OCI-M1 (cell line): ENCODE measurements at places on chromosomes 6 and 20.

DNA sequence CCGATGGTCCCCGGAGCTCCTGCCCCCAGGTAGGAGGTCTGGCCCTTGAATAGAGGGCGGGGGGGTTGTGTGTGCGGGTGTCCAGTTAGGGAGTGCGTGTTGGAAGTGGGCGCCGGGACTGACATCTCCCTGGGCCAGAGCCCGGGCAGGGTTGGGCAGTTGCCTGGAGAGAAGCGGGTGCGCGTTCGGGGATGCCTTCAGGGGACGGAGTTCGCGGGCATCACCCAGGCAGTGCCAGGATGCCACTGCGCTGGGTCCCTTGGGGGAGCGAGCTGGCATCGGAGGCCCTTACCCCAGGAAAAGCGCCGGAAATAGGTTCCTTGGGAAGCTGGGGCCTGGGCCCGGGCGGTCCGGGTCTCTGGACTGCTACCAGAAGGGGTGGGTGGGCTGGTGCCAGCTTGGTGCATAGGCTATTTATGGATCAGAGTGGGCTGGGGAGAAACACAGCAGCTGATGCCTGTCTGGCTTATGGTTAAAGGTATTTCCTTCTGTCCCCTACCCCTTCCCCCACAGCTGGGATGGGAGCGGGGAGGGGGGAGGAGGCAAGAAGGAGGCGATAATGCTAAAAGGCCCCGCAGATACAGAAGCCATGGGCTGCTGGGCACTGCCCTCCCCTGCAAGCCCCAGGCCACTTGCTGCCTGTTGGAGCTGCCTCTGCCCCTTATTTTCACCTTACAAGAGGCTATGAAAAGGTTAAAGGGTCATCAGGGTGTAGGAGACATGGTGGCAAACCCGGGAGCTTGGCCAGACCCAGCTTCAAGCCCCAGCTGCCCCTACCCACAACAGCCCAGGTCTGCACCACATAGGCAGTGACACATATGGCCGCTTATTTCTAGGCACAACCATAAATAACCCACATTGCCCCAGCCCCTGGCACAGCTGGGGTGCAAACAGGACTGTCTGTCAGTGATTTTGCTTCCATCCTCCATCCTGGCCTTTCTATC lies 638 bp downstream of the PACSIN1 start:
- DNase-seq = no peak

- DNase-seq = no peak
Observed at GRCh38 chr6:106564476-106564875, 64.8 kb downstream of the RTN4IP1 start.

GRCh38 chr6:71199736-71200135 lies 88.9 kb upstream of the OGFRL1 start:
- no peak for DNase-seq

DNA sequence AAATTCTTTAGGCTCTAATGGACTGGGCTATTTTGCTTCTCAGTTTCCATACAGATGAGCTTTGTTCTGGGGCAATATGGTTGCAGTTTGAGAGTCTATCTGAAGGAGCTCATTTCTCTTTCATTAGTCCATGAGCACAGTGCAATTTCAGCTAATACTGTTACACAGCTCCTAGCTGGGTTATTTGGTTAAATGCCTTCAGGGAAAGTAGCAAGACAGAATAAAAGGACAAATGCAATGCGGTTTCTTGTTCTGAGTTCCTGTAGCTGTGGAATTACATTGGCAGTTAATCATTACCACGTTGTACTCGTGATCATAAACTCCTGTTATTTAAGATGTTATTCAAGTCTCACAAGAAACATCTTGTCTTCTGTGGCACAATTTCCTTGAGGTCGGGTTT lies 127.7 kb downstream of the BFSP1 start:
- DNase-seq = no peak

DNA sequence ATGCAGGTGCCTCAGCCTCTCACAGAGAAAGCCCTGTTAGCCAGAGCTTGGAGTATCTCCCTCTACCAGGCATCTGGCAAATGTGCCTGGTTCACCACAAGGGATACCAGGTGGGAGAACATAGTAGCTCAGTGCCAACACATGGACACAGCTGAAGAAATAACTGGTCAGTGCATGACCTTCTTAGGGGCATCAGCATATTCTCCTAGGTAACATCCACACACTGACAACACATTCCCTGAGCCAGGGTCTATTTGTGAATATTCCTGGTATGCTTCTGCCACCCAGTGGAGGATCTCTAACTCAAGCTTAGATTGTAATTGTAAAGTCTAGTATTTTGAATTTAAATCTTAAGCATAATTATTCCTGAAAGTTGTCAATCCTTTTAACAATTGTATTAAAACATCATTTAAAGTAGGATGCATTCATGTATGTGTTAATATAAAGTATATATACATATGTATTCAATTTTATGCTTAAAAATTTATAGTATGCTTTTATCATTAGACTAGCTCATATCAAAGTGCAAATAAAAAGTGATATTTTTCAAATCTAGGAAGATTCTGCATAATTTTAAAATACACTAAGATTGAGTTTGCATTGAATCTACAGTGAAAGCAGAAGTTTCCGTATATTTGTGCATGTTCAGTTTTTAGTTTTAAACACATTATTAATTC lies 45.3 kb upstream of the COL21A1 start:
- peak; percentile 70 for DNase-seq

- no peak for DNase-seq
Observed at GRCh38 chr6:109359248-109359647, 23.0 kb downstream of the CD164 start.

DNA sequence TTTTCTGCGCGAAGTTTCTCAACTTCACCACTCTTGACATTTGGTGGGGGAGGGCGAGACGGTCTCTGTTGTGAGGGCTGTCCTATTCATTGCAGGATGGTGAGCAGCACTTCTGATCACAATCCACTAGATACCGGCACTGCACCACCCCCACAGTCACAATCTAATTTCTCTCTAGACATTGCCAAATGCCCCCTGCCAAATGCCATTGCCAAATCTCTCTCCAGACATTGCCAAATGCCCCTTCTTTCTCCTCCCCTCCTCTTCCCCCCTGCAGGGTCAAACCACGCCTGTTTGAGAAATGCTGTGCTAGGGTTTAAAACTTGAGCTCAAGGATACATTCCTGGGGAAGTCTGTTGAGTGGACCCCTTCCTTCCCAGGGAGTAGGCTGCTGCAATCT lies 603.5 kb upstream of the CDH4 start:
- no peak for DNase-seq

- peak; percentile 86 for DNase-seq
Observed at GRCh38 chr6:113936093-113936934, 34.6 kb downstream of the HDAC2 start.

DNA sequence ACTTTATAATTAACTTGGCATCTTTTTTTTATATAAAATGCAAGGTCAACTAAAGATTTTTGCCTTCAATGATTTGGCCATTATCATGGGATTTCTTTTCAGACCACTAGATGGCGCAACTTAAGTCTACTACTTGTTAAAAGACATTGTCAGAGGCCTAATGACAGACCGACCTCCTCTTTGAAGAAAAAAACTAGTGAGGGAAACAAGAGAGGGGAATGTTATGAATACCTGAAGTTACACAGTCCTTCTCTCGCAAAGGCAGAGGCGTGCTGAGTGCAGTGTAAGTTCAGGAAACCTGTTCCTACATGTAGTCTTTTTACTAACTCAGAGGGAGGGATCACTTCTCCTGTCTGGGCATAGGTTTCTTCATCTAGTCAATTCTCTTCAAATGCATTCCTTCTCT lies 9.3 kb downstream of the TRAPPC3L start:
- peak; percentile 85 for DNase-seq

GRCh38 chr6:80364149-80364548 lies 257.7 kb downstream of the BCKDHB start:
- DNase-seq = no peak

- DNase-seq = no peak
Observed at GRCh38 chr6:66230591-66230990, 523.6 kb upstream of the EYS start.

DNA sequence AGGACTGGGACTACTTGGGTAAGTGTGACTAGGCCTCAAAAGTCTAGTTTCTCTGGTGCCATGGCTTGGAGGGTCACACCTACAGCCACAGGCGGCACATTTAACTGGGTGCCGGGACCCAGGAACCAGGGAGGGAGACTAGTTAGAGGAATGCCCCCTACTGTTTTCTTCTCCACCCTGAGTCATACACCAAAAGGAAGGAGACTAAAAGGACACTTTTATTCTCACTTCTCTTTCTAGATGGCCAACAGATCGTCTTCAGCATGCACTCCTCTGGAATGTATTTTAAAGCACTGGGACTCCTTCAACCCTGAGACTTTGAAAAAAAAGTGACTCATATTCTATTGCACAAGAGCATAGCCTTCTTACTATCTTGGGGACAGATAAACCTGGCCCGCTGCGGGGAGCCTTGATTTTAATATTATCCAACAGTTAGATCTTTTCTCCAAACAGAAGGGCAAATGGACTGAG lies 33.4 kb downstream of the PLN start:
- peak; percentile 80 for DNase-seq

DNA sequence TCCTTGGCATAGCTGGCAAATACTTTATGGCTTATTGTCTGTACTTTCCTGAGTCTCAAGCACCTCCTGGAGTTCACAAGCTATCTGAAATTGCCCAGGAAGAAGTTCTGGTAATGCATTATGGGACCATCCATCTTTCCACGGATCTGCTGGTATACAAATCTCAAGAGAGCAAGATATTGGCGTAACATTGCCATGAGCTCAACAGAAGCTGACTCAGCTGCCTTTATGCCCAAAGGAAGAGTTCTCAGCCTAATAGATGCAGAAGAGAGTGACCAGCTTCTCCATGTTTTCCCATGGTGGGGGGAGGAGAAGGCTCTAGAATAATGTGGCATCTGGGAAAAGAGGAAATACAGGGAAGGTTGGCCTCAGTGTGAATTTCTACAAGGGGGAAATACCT lies 78.7 kb downstream of the UST start:
- DNase-seq = no peak

GRCh38 chr20:63125838-63126601 lies 89.9 kb downstream of the YTHDF1 start:
- DNase-seq = no peak

DNA sequence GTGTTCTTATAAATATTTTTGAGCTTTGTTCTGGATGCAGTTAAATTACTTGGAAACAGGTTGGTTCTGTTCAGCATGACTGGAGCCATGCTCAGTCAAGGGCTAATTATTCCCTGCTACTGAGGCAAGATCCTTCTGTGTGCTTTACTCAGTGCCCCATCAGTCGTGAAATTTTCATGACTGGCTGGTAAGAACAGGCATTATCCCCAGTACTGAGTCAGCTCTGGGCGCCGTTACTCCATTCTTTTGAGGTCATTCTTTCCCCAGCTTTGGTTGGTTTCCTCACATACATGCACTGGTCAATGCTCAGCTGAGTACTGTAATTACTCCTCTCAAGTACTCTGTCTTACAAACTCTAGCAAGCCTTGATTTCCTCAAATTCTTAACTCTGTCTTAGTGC lies 71.3 kb downstream of the CDKAL1 start:
- DNase-seq = no peak

DNA sequence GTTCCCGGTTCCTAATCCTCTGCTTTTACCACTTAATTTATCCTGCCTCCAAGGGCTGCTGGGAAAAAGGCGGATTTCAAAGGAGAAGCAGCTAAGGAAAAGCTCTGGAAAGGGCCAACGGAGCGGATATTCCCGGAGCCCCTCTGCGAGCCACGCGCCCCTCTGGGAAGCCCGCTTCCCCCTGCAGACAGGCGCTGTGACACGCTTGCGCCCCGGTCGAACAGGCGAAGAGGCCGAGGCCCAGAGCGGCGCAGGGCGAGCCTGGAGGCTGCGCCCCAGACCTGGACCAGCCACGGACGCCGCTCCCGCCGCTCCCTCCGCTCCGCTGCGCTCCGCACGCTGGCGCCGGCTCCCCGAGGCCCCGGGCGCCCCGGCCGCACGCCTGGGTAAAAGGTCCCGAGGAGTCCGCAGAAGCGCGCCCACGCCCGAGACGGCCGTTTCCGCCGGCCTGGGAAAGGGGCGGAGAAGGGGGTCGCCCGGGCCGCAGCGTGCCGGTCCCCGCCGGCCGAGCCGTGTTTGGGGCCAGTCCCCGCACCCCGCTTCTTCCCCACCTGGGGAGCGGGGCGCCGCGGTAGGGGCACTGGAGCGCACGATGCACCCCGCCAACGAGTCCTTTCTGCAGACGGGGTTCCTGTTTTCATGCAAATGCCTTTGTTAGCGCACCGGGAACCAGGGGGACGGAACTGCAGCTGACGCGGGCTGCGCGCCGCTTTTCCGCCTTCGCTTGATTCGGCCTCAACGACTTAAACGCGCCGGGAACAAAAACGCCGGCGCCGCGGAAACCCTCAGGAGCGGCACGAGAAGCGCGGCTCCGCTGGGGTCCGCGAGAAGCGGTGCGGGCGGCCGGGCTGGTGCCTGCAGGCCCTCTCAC lies 91.9 kb upstream of the SIRPA start:
- DNase-seq = no peak

- no peak for DNase-seq
Observed at GRCh38 chr6:136754820-136755219, 37.5 kb downstream of the MAP3K5 start.

- no peak for DNase-seq
Observed at GRCh38 chr6:43621078-43621835, 7.8 kb downstream of the GTPBP2 start.

DNA sequence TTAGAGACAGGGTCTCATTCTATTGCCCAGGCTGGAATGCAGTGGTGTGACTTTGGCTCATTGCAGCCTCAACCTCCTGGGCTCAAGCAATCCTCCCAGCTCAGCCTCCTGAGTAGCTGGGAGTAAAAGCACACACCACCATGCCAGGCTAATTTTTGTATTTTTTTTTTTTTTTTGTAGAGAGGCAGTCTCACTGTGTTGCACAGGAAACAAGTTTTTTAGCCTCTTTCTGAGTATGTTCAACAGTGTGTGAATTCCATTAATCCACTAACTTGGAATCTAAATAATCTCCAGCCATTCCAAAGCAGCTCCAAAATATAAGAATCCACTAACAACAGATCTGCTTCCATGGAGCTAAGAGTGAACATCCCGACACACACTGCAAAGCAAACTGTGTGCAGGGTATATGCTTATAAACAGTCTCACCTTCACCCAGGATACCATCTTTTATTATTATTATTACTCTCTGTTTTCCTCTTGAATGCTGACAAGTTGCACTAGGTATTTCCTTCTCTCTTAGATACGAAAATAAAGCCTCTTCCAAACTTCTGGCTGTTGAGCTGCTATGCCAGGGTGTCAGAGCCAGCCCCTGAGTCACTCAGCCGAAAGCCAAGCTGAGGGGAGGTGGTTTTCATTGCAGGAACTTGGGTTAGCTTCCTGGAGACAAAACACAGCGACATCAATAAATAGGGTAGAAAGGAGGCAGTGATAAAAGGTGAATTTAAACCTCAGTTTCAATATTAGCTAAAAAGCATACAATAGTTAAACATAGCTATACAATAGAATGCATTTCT lies 264.9 kb downstream of the HIVEP2 start:
- DNase-seq = no peak
